ENCODE measurements at places on chromosomes 11 and 22.

- DNase-seq, result peak; percentile 62
Observed at GRCh38 chr22:31977141-31977841, 33.0 kb downstream of the YWHAH start.

DNA sequence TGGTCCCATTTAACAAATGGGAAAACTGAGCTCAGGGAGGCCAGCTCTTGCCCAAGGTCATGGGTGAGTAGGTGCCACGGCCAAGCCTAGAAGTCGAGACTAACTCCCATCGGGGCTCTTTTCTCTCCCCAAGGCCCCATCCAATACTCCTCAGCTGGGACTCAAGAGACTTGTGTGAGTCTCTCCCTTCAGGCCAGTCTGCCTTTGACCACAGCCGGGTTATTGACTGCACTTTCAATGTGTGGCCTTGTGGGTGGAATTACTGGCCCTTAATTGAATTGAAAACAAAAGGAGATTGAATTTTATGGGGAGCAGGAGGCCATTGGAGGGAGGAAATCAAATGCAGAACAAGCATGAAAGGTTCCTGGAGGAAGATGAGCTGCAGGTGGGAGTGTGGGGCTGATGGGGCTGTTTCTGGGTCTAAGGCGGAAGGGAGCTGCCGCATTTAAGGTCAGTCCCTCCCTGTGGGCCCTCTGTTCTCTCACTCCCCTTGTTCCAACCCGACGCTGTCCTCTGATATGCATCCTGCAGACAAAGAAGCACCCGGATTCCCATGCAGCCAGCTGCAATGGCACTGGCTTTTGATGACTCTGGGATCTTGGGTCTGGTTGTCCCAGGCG, 552.8 kb downstream of the MIAT start:
- DNase-seq, result no peak

DNA sequence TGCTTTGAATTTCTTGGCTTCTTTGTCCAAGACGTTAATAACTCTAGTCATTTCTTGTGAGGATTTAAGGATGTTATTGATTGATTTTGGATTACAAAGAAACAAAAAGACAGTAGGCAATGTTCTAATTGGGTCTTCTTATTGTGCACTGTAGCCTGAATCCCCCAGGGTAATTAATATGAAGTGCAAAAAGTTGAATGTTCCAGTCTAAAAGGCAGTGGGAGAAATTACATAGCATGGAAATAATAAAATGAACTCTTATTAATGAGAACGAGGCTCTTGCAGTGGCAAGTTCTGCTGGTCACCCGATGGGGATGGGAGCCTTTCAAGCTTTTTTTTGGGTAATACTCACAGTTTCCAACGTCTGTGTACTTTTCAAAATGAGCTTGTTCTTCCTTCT, 45.6 kb downstream of the UBASH3B start:
- DNase-seq, result no peak

GRCh38 chr11:133842730-133843129, 2.6 kb downstream of the SPATA19 start:
- no peak for DNase-seq

- DNase-seq, result no peak
Observed at GRCh38 chr11:79344753-79345294, 96.0 kb downstream of the TENM4 start.

DNA sequence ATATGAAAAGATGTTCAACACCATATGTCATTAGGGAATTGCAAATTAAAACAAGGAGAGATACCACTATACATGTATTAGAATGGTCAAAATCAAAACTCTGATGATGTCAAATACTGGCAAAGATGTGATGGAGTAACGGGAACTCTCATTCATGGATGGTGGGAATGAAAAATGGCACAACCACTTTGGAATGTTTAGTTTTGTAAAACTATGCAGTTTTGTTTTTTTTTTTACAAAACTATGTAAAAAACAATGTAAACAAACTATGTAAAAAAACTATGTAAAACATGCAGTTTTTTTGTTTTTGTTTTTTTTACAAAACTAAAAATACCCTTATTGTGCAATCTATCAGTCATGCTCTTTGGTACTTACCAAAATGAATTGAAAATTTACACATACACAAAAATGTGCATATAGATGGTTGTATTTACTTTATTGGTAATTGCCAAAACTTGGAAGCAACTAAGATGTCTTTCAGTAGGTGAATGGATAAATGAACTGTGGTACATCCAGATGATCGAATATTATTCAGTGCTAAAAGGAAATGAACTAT, 5.0 kb upstream of the USP47 start:
- DNase-seq, result no peak

GRCh38 chr22:23684561-23685031, 6.2 kb upstream of the RGL4 start:
- DNase-seq, result no peak

All from stimulated activated naive CD4-positive, alpha-beta T cell (primary cell).